Mucosa of gallbladder (tissue), 1 donor: ENCODE measurements at places on chromosomes 2 and 18. TPM values are rescaled to one million over a fixed set of nuclear protein-coding genes. Genes with fewer than 3 reads are reported as not detected.

The RESP18 gene
- total RNA-seq, result not detected

The COLEC11 gene
- 79.0 TPM for total RNA-seq

The KLHL41 gene
- total RNA-seq, result 6.2 TPM

The BOK gene
- 76.8 TPM for total RNA-seq

The CDKL4 gene
- total RNA-seq, result 1.1 TPM

The PAX8 gene
- total RNA-seq, result 3.5 TPM

The THSD7B gene
- 0.75 TPM for total RNA-seq

The C2orf78 gene
- total RNA-seq, result not detected

The CLEC4F gene
- 0.17 TPM for total RNA-seq

The PHLPP1 gene
- total RNA-seq, result 33.2 TPM

The SLC4A5 gene
- 4.7 TPM for total RNA-seq

The CYP26B1 gene
- total RNA-seq, result 2.2 TPM

The GPR35 gene
- 71.2 TPM for total RNA-seq

The NPHP1 gene
- 8.6 TPM for total RNA-seq

The ALPG gene
- not detected for total RNA-seq

The TPGS2 gene
- 66.3 TPM for total RNA-seq

The MOGAT1 gene
- total RNA-seq, result 102 TPM

The SS18 gene
- 64.9 TPM for total RNA-seq

The PLA2R1 gene
- total RNA-seq, result 45.0 TPM

The UGT1A3 gene
- total RNA-seq, result 0.86 TPM

The SFT2D3 gene
- total RNA-seq, result 7.2 TPM

The INPP5D gene
- 30.4 TPM for total RNA-seq

The TCF4 gene
- total RNA-seq, result 44.5 TPM

The CGREF1 gene
- total RNA-seq, result 1.1 TPM

The MIB1 gene
- total RNA-seq, result 37.9 TPM

The AQP12A gene
- total RNA-seq, result not detected

The SLC23A3 gene
- 4.7 TPM for total RNA-seq

The HOXD11 gene
- not detected for total RNA-seq

The UGT1A8 gene
- total RNA-seq, result 26.4 TPM

The MAPK4 gene
- total RNA-seq, result 13.5 TPM

The DNAH7 gene
- total RNA-seq, result 5.0 TPM

The NOSTRIN gene
- 36.1 TPM for total RNA-seq

The CCL20 gene
- total RNA-seq, result 1.0 TPM

The PFN4 gene
- 0.35 TPM for total RNA-seq

The ZNF521 gene
- 14.6 TPM for total RNA-seq

The CRYBA2 gene
- total RNA-seq, result not detected

The DPP4 gene
- total RNA-seq, result 28.1 TPM
